ENCODE measurements at places on chromosomes 4 and X. TPM values are rescaled to one million over a fixed set of nuclear protein-coding genes. Genes with fewer than 3 reads are reported as not detected.

- no peak overlapping the region for H3K4me3 ChIP-seq
- H3K36me3 ChIP-seq = no peaks in the 10 kb centered on the region
- no peaks in the 10 kb centered on the region for H3K4me1 ChIP-seq
Measured at GRCh38 chr4:80387390-80388283, 52.1 kb downstream of the CFAP299 start.

DNA sequence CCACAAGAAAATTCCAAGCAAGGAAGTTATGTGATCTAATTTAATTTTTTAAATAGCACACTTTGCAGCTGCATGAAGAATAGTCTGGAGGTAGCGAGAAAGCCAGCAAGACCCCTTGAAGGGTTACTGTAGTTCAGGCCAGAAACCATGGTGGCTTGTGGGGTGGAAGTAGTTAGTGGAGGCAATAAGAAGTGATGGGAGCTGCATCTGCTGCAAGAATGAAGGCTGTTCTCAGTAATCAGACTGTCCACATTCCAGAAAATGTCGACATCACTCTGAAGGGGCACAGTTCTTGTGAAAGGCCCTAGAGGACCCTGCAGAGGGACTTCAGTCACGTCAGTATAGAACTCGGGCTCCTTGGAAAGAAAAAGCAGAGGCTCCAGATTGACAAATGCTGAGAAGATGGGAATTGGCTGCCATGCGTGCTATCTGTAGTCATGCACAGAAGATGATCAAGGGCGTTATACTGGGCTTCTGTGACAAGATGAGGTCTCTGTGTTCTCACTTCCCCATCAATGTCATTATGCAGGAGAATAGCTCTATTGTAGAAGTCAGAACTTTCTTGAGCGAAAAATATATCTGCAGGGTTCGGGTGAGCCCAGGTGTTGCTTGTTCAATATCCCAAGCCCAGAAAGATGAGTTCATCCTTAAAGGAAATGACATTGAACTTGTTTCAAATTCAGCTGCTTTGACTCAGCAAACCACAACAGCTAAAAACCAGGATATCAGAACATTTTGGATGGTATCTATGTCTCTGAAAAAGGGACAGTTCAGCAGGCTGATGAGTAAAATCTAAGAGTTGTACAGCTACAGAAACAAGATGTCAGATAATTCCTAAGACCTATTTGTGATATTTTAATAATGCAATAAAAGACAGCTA, 254.2 kb downstream of the CBR4 start:
- H3K27ac ChIP-seq = no peak overlapping the region
- H3K4me1 ChIP-seq = peaks cover 12% of the 10 kb centered on the region
- no peak overlapping the region for H3K4me3 ChIP-seq
- H3K27me3 ChIP-seq = no peaks in the 10 kb centered on the region
- DNase-seq = no peak

The NLGN4X gene
- total RNA-seq = 0.45 TPM

DNA sequence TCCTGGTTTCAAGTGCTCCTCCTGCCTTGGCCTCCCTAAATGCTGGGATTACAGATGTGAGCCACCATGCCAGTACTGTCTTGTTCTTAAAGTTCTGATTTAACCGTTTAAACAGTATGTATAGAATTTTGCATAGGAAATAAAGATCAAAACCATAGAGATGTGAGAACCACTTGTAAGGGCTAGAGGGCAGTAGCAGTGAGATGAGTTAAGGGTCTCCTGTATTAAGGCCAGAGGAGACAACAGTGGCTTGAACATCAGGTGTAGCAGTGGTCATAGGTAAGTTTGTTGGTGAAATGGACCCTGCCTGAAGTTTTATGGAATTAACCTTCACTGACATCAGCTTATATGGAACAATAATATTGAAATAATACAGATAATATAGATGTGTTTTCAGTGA, 155.7 kb downstream of the SLC4A4 start:
- H3K36me3 ChIP-seq = no peaks in the 10 kb centered on the region
- H3K27ac ChIP-seq = no peak overlapping the region
- no peak for DNase-seq
- no peaks in the 10 kb centered on the region for H3K27me3 ChIP-seq
- H3K4me1 ChIP-seq = no peaks in the 10 kb centered on the region
- H3K4me3 ChIP-seq = no peak overlapping the region

- no peaks in the 10 kb centered on the region for H3K36me3 ChIP-seq
- no peak overlapping the region for H3K27ac ChIP-seq
Measured at GRCh38 chr4:11098461-11098860, 330.2 kb downstream of the HS3ST1 start.

The COL4A6 gene
- 0.27 TPM for total RNA-seq
